Colonic mucosa (tissue), 4 donors: ENCODE measurements at places on chromosomes 5 and 9.

DNA sequence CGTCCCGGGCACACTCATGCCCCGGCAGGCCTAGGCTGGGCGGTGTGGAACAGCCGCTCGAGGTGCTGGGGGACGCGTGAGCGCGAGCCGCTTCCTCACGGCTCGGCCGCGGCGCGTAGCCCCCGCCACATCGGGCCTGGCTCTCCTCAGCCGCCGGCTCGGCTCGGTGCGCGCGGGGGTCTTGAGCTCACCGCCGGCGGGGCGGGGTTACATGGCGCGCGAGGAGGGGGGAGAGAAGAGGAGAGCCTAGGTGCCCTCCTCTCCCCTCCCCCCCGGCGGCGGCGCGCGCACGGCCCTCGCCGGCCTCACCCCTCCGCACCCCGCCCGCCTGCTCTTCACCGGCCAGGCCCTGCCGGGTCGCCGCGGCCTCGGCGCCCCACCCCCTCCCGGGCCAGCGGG lies 7.7 kb downstream of the RANBP6 start:
- peak overlapping the region; percentile 88 for H3K27ac ChIP-seq

GRCh38 chr9:71025728-71026127 lies 95.7 kb downstream of the TRPM3 start:
- no peaks in the 10 kb centered on the region for H3K27me3 ChIP-seq
- no peak overlapping the region for H3K27ac ChIP-seq
- DNase-seq, result no peak
- H3K4me1 ChIP-seq, result no peaks in the 10 kb centered on the region

GRCh38 chr5:18394443-18394804 lies 760.2 kb downstream of the TAF11L14 start:
- no peak overlapping the region for H3K27ac ChIP-seq
- H3K4me3 ChIP-seq, result no peak overlapping the region
- no peaks in the 10 kb centered on the region for H3K4me1 ChIP-seq

DNA sequence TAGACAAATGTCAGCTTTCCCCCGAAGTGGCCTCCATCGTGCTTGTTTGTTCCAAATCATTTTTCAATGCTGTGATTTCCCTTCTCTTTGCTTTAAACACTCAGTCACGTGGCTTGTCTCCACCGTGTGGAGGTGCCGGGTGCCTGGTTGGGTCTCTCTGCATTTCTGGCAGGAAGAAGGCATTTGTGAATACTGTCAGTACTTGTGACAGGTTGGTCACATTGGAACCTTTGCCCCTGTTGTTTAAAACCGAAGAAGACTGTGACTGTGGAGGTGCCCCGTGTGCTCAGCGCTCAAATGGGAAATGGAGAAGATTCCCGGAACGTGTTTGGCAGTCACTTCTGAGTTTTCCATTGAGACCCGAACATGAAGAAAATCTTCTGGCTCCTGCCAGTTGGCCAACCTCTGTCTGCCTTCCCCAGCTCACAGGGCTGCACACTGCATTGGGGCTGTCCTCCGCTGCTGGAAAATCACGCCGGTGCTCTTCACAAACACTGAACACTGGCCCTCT lies 74.6 kb downstream of the LMNB1 start:
- DNase-seq, result no peak
- H3K36me3 ChIP-seq, result no peaks in the 10 kb centered on the region
- no peak overlapping the region for H3K4me3 ChIP-seq
- peak overlapping the region; percentile 15 for H3K27ac ChIP-seq
- peaks cover 9% of the 10 kb centered on the region for H3K4me1 ChIP-seq
